Stomach (tissue), 19 donors: ENCODE measurements at places on chromosomes 7 and 10. TPM values are rescaled to one million over a fixed set of nuclear protein-coding genes. Genes with fewer than 3 reads are reported as not detected.

Gene STK31
- total RNA-seq: 1.7 TPM

DNA sequence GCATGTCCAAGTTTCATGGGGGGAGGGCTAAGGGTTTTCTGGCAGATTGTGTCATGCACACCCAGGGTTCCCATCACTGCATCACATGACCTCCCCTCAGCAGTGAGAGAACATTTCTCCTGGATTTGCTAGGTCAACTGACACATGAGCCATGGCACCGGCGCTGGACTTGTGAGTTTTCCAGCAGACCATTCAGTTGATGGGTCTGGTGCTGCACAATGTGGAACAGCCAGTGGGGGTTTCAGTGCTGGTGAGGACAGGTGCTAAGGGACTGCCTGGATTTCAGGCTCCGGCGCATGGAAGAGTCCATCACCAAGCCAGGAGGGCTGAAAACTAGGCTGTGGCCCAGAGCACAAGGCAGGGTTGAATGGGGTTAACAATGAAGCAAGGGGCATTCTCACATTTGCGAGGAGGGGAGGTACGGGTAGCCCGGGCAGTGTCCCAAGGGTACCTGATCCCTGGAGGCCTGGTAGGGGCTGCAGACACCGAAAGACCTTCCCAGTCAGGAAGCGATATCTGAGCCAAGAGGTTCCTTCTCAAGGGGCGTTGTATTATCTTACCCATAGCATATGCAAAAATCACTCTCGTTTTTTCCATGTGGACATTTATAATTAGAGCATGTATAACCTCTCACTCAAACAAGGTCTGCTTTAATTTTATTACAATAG lies 203.0 kb downstream of the TNS3 start:
- no peak for DNase-seq

DNA sequence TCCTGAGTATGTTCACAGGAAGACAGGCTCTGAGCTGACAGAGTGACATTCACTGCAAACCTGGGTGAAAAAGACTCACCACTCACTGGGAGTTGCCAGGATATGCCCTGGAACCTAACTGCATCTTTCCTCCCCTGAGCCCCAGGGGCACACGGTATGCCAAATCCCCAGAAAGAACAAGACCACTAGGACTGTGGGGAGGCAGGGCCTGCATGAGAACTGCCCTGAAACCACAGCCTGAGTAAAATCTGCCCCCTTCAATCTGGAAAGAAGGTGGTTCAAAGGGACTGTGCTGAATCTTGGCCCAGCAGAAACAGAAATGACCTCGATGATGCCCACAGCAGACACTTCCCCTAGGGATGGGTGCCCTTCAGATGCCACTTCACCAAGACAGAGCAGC lies 6.5 kb downstream of the FAM53B start:
- DNase-seq: no peak

Gene ADARB2
- 3.9 TPM for total RNA-seq

Gene GHRHR
- total RNA-seq: not detected

Gene POU6F2
- total RNA-seq: not detected

DNA sequence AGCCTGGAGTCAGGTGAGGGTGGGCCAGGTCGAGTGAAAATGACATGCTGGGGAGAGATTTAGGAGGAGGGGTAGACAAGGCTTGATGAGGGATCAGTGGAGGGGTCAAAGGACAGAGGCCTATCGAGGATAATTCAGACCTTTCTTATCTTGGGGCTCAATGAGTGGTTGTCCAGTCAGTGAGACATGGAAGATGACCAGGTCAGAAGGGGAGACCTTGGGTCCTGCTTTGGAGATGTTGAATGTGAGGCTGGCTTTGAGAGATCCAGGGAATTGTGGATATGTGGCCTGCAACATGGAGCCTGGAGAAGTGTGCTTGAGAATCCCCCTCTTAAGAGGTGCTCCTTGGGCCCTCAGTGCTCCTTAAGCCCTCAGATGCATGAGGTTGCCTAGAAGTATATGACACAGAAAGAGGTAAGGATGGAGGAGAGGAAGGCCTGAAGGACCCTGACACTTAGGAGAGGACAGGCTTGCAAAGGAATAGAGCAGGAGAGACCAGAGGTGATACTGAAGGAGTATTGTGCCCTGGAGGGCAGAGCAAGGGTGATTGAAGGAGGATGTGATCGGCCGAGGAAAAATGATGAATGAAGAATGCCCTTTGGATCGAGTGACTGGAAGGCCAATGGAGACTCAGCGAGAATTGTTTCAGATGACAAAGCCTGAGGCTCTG lies 129.8 kb upstream of the GPR26 start:
- DNase-seq: no peak

Gene AKR1E2
- not detected for total RNA-seq

Gene DDC
- not detected for total RNA-seq

DNA sequence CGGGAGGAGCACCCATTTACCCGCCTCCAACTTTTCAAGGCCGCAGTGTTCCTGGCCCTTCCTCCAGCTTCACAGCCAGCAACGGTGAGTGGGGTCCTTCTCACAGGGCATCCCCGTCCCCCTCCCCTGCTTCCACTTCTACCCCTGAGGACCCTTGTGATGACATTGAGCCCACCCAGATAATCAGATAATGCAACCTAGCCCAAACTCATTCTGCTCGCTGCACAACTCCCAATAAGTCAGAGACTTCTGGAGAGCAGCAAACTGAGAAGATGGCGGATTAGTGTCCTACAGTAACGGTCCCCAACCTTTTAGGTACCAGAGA lies 74.5 kb downstream of the OAT start:
- DNase-seq: no peak

GRCh38 chr7:41559426-41559825 lies 143.5 kb downstream of the INHBA start:
- DNase-seq: no peak

GRCh38 chr10:117112220-117112619 lies 25.9 kb downstream of the VAX1 start:
- no peak for DNase-seq

DNA sequence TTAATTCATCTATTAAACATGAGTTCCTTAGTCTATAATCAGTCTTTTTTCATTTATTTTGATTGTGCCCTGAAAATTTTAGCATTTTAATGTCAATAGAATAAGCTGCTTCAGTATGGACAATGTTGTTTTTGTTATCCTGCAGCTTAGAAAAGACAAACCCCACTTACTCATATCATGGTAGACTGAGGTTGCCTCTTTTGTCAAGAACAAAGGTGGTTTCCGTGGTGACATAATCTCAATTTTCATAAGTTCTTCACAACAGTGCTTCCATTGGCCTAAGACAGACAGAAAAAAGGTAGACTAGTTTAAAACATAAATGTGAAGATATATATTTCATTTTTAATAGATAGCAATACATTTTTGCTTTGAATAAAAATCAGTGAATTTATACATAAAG lies 69.1 kb downstream of the RTKN2 start:
- DNase-seq: no peak

- DNase-seq: no peak
Observed at GRCh38 chr10:132876993-132877431, 65.4 kb downstream of the CFAP46 start.

DNA sequence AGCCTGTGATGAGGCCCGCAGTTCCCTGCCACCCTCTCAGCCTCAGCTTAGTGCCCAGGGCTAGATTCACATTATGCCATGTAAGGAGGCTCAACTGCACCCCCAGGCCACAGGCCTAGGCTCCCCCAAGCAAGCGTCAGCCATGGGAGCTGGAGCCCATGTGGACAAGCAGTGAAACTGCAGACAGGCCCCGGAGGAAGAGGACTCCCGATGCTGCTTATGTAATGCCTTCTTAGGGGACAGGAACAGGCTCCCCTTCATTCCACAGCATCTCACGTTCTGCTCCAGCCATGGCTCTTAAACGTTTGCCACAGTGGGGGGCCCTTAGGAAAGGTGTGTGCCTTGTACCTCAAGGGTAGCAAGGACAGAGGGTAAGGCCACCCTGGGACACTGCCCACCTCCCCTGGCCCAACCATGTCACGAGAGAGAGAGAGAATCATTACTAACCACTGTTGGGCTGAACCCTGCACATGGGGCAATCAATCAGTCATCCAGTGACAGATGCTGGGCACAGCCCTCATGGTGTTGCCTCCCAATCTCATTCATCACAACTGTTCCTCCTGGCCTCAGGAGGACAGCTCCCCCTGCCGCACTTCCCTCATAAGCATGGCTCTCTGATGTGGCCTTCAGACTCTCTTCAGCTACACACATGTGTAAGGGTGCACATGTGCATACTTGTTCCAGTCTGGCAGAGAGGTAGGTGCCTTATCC lies 263.0 kb downstream of the GRID1 start:
- no peak for DNase-seq

Gene SOSTDC1
- total RNA-seq: 18.1 TPM

DNA sequence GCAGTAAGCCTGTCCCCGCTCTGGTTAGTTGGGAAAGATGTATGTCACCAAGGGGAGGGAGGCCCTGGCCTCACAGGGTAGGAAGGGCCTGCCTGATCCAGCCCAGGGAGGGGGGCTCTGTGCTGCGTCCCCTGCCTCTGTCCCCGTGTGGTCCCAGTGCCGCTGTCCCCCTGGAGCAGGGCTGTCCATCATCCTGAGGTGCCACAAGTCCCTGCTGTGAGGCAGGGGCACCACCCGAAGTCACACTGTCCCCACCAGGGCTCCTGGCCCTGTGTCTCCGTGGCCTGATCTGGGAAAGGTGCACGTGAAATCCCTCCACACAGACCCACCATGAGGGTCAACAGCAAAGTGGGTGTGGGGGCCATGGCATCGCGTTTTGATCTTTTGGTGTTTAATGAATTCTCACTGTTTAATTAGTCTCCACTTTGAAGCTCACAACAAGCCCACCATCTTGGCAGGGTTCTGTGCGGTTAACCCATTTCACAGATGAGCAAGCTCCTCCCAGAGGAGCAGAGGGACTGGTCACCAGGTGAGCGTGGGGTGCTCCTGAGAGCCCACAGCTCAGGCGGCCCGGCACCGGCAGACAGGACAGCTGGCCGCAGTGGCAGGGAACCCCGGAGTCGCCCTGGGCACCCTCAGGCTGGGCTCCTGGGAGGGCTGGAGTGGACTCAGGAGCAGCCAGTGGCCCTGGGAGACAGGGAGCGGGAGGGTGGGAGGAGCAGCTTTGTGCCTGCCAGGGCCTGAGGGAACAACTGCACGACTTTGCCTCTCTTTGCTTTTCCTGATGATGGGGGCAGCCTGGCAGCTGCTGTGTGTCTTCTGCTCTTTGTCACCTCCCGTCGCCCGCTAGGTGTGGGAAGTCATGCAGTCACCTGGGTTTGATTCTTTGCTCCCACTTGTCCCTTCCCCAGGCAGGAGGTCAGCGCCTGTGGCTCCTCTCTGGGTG lies 12.0 kb upstream of the CRYGN start:
- DNase-seq: no peak

Gene PDIA4
- total RNA-seq: 26.8 TPM

Gene NUTM2B
- total RNA-seq: not detected

Gene C10orf62
- not detected for total RNA-seq

DNA sequence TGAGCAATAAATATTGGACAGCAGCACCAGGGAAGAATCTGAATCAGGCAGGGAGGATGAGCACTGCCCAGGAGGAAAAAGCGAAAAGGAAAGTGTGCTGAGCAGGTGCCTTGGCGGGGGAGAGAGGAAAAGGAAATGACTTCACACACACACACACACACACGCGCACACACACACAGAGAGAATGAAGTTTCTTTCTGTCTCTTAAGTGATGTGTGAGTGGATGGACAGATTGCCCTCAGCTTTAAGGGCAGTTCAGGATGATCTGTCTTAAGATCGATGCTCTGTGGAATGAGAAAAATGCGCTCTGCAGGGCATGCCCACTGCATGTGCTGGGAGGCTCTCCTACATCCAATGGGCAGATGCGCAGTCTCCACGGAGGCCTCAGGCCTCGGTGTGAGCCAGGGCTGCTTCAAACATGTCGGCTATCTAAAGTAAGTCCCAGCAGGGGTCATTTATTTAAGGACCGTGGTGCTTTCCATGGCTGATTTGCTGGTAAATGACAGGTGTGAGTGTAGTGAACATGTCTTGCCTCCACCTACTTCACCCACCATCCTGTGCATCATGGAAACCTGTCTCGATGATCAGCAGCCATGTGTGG lies 2.5 kb upstream of the ACBD5 start:
- peak; percentile 93 for DNase-seq

DNA sequence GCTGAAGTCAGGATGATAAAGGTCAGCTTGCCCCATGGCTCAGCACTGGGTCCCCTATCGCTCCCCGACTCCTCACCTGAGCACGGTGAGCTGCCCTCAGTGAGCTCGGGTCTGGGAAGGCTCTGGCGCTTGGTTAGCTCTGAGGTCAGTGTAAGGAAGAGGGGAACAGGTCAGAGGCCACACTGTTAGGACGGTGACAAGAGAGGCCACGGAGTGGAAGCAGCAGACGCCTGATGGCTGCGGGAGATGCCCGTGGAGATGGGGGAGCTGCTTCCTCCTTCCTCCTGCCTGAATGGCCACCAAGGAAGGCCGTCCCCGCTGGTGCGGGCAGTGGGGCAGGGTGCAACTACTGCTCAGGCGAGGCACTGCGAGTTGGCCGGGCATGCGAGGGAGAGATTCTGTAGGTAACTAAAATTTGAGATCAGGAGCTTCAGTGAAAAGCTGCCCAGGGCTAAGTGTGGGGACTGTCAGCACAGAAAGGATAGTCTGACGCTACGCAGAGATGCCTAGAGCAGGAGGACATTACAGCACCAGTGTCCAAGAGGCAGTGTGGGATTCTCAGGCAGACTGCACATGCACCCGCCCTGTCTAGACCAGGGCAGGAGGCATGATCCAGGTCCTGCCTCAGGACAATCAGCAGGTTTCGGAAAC lies 231.3 kb upstream of the GRB10 start:
- no peak for DNase-seq

DNA sequence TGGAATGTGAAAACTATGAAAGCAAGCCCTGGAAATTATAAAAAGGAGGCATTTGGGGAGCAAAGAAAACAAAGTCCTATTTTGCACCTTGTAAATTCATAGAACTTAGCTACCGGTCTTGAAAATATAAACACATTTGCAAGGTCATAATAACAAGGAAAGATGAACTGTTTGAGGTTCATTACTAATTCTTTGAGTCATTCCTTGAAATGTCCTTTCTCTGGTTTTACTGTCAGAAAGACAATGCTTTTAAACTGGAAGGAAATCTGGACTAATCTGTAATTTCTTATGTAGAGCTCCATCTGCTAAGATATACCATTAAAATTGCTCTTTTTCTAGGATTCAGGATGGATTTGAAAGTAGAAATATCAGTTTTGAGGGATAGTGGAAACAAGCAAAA lies 1.4 kb downstream of the ERLIN1 start:
- DNase-seq: no peak

- no peak for DNase-seq
Observed at GRCh38 chr7:106767498-106768323, 97.4 kb upstream of the PIK3CG start.

Gene PROSER2
- 15.2 TPM for total RNA-seq

Gene PLAU
- total RNA-seq: 6.4 TPM

DNA sequence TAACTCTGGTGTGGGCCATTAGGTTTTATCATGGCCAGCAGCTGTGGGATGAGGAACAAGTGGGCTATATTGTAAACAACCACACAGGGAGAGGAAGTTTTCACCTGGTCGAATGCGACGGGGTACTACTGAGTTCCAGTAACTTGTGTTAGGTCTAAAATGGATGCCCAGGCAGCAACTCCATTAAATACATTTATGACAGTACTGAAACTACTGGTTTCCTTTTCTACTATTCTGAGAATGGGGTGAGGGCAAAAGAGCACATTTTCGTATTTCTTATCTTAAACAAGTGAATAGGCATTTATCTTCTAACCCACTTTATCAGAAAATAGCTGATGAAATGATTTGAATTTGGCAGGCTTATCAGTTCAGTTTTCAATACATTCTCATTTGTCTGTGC lies 109.7 kb downstream of the C1GALT1 start:
- DNase-seq: no peak

- peak; percentile 46 for DNase-seq
Observed at GRCh38 chr10:59905066-59905730, 1.2 kb downstream of the CCDC6 start.

GRCh38 chr10:78401624-78402367 lies 368.1 kb downstream of the RPS24 start:
- peak; percentile 73 for DNase-seq

Gene FRAT2
- 21.3 TPM for total RNA-seq
